Panc1 (cell line): ENCODE measurements at places on chromosomes 12 and 14. TPM values are rescaled to one million over a fixed set of nuclear protein-coding genes. Genes with fewer than 3 reads are reported as not detected.

GRCh38 chr12:12891881-12892355 lies 556 bp downstream of the GPRC5A start:
- no peak for DNase-seq

GRCh38 chr14:32304296-32304695 lies 24.8 kb upstream of the AKAP6 start:
- no peak for DNase-seq

GRCh38 chr14:56135001-56135400 lies 16.8 kb downstream of the PELI2 start:
- DNase-seq, result no peak

DNA sequence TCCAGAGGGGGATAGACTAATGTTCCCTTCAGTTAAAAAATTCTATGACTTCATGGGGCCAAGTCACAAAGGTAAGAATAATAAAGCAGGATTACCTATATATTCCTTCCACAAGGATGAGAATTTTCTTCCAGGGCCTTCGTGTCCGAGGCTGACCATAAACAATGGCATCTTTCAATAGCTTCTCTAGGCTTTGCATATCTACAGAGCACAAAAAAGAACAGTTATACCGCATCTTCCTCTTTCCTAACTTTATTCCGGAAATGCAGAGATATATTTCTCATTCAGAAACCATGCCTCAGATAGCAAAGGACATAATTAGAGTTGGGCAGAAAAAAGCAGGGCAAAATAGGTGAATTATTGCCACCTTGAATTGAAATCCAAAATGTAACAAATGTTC lies 58.3 kb upstream of the ISM2 start:
- DNase-seq, result no peak

- no peak for DNase-seq
Measured at GRCh38 chr12:56252649-56253048, 5.5 kb downstream of the ANKRD52 start.

DNA sequence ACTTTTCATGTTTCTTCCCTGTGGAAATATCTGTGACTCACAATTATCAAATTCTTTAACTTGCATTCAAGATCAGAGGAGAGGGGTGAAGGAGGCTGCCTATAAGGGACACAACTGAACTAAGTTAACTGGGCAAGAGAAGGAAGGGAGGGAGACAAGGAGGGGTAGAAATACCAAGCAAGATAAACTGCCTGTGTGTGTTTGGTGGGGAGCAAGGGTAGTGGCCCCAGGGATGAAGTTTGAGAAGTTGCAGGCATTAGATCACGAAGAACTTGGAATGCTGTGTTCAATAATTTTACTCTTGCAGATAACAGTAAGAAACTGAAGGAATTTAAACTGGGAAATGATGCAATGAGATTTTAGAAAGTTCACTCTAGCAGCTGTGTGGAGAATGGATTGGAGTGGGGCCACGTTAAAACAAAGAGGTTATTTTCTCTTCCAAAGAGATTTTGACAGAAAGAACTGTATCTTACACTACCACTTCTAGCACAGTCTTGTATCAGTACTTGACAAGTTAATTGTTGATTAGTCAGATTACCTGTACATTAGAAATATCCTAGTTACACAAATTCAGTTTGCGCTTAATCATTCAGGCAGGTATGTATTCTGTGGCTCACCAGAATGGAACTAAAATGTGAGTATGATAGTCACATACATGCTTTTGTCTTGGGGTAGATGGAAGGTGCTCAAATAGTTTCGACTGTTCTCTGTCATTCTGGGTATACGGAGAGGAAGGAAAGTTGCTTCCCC lies 7.4 kb downstream of the PKP2 start:
- DNase-seq, result no peak

DNA sequence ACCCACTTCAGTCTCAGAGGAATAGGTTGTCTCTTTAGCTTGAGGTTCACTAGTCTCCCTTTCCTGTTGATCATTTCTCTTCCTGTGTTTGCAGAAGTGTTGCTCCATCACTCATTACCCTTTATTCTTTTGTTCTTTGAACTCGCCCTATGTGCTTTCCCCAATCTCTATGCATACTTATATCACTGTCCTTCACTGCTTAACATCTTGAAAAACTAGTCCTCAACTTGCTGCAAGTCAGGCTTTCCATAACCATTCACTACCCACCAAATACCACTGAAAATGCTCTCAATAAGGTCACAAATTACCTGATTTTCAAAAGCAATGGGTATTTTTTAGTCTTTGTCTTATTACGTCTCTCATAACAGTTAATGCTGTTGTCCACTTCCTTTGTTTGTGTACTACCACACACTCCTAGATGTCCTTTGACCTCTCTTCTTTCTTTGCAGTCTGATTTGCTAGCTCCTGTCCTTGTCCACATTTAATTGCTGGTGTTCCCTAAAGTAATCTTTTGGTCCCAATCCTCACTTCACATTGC lies 80.8 kb downstream of the RIC8B start:
- no peak for DNase-seq

- DNase-seq, result no peak
Measured at GRCh38 chr14:60485057-60485597, 736 bp downstream of the C14orf39 start.

DNA sequence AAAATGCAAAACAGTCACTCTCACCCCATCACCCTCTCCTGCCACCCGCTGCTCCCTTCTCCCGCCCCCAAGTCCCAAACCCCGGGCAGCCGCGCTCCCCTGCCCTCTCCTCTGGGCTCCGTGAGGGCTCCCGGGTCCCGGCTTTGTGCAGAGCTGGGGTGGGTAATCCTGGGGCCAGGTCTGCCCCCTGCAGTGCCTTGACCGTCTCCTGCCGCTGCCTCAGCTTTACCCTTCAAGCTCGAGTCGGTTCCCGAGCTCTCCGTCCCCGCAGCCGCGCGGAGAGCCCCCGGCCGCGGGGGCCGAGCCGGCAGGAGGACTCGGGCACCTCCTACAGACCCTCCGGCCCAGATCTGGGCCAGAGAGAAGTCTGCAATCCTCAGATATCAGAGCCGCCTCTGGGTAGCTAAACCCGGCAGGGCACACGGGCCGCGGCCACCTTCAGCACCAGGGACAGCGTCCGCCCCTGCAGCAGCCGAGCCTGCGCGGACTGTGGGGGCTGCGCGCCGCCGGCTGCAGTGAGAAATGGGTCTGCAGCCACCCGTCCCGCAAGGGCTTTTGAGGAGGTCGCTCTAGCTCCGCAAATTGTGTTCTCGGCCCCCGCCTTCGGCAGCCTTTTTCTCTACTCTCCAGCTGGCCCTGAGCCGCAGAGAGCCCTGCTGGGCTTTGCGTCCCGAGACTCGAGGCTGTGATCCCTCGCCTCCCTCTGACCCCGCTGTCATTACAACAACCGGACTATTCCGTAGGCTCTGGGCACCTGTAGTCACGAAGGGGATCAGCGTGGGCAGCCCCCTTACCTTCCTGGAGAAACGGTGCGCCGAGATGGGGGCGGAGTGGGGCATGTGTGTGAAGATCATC lies 1.2 kb downstream of the PRMT8 start:
- DNase-seq, result no peak

DNA sequence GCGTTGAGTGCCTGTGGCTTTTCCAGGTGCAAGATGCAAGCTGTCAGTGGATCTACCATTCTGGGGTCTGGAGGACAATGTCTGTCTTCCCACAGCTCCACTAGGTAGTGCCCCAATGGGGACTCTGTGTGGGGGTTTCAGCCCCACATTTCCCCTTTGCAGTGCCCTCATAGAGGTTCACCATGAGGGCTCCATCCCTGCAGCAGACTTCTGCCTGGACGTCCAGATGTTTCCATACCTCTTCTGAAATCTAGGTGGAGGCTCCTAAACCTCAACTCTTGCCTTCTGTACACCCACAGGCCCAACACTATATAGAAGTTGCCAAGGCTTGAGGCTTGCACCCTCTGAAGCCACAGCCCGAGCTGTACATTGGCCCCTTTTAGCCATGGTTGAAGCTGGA lies 52.9 kb downstream of the PRKCH start:
- no peak for DNase-seq

DNA sequence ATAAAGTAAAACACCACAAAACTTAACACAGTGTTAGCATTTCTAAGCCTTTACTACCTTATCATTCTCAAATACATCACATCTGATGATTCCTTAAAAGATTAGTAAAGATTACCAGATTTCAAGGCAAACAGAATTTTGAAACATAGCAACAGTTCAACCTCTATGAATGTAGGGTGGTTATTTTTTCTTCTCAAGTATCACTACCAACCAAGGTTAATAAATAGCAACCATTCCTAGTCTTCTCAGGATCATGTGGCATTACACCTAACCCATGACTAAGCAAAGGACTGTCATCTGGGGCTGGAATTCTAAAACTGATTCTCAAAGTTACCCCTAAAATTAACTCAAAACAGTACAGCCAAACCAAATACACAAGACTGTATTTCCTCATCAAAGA lies 39.4 kb upstream of the CSRNP2 start:
- no peak for DNase-seq

Gene ST8SIA1
- 0.13 TPM for total RNA-seq

Gene CLEC4C
- total RNA-seq, result not detected

Gene CACNA2D4
- total RNA-seq, result 0.15 TPM
